Pancreas (tissue), 10 donors: ENCODE measurements at places on chromosomes 11 and 22. TPM values are rescaled to one million over a fixed set of nuclear protein-coding genes. Genes with fewer than 3 reads are reported as not detected.

DNA sequence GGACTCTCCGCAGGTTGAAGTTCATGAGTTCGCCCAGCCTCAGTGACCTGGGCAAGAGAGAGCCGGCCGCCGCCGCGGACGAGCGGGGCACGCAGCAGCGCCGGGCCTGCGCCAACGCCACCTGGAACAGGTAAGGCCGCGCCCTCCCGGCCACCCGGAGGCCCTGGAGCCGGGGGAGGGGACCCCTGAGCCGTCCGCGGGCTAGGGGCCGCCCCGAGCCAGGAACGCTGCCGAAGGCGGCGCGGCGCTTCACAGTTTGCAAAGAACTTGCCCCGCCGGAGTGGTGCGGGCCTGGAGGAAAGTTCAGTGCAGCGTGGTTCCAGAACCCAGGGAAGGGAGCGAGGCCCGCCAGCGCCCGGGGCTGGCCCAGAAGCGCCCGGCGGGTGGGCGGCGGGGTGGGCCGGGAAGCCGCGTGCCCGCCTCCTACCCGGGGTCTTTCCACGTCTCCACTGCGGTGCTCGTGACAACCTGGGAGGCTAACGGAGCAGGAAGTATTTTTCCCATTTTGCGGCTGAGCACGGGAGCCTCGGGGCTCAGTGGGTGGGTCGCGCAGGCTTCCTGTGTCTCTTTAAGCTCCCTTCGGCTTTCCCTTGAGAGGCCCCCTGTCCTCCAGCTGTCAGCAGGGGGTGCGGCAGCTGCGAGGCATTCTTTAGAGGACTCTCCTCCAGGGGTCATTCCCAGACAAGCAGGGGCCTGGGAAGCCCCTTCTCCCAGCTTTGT lies 635 bp downstream of the PRR5 start:
- peak overlapping the region; percentile 72 for H3K4me3 ChIP-seq
- no peak for DNase-seq
- no peaks in the 10 kb centered on the region for H3K4me1 ChIP-seq
- no peak overlapping the region for H3K27ac ChIP-seq
- H3K36me3 ChIP-seq = no peaks in the 10 kb centered on the region
- H3K27me3 ChIP-seq = no peaks in the 10 kb centered on the region

GRCh38 chr11:78022397-78023396 lies at the start of gene KCTD14:
Gene KCTD14, minus strand, starts transcription at chr11:78023276. Its CDS starts 27 bp downstream, at chr11:78023249.
- H3K4me3 ChIP-seq = peak within 1 kb of the TSS; percentile 47
- DNase-seq = peak; percentile 75
- H3K4me1 ChIP-seq = no peaks in the 10 kb centered on the region
- no peaks in the 10 kb centered on the region for H3K27me3 ChIP-seq

- no peak for DNase-seq
- no peaks in the 10 kb centered on the region for H3K4me1 ChIP-seq
- H3K4me3 ChIP-seq = no peak overlapping the region
- H3K27ac ChIP-seq = no peak overlapping the region
- H3K27me3 ChIP-seq = no peaks in the 10 kb centered on the region
- H3K36me3 ChIP-seq = no peaks in the 10 kb centered on the region
These were observed 72.3 kb downstream of the MN1 start for GRCh38 chr22:27729246-27729645.

- no peak for DNase-seq
- no peaks in the 10 kb centered on the region for H3K36me3 ChIP-seq
- no peaks in the 10 kb centered on the region for H3K4me1 ChIP-seq
- H3K4me3 ChIP-seq = no peak overlapping the region
- H3K27ac ChIP-seq = no peak overlapping the region
These were observed 79.1 kb downstream of the NAT10 start for GRCh38 chr11:34184505-34185015.

GRCh38 chr22:23012081-23012622 lies 58.2 kb upstream of the GNAZ start:
- no peak for DNase-seq
- no peaks in the 10 kb centered on the region for H3K4me1 ChIP-seq
- no peak overlapping the region for H3K4me3 ChIP-seq
- no peak overlapping the region for H3K27ac ChIP-seq
- H3K36me3 ChIP-seq = no peaks in the 10 kb centered on the region
- H3K27me3 ChIP-seq = no peaks in the 10 kb centered on the region

- no peaks in the 10 kb centered on the region for H3K36me3 ChIP-seq
- no peak overlapping the region for H3K4me3 ChIP-seq
- peak overlapping the region; percentile 89 for H3K27ac ChIP-seq
- no peaks in the 10 kb centered on the region for H3K27me3 ChIP-seq
- H3K4me1 ChIP-seq = peaks cover 34% of the 10 kb centered on the region
- DNase-seq = peak; percentile 81
These were observed 42.3 kb downstream of the TRMU start for GRCh38 chr22:46377525-46378425.

GRCh38 chr22:40116496-40117200 lies 61.1 kb upstream of the TNRC6B start:
- no peak for DNase-seq
- no peaks in the 10 kb centered on the region for H3K27me3 ChIP-seq

DNA sequence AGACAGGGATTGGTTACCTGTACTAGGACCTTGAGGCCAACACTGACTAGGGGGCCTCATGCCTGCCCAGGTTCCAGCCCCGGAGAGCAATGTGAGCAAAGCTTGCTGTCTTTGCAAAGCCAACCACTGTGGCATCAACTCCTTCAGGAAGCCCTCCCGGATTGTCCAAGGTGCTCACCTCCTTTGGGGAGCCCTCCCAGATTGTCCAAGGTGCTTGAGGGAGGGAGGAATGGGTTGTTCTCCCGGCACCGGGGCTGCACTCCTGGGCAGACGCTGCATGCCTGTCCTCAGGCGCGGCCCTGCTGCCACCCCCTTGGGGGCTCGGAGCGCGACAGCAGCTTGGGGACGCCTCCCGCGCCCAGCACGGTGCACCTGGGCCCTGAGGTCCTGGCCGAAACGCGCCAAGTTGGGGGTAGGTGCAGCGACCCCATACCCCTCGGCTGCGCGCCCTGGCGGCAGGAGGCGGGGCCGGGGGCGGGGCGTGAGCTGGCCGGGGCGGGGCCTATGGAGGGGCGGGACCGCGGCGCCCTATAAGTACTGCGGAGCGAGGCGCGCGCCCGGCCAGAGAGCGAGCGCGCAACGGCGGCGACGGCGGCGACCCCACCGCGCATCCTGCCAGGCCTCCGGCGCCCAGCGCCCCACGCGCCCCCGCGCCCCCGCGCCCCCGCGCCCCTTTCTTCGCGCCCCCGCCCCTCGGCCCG lies at the start of gene CD81:
Gene CD81 (plus strand): TSS at position 560 of the 701 bp plus-strand sequence. CDS start 240 bp downstream, outside the sequence.
- no peaks in the 10 kb centered on the region for H3K27me3 ChIP-seq
- H3K4me3 ChIP-seq = peak within 1 kb of the TSS; percentile 85
- DNase-seq = no peak
- H3K36me3 ChIP-seq = no peaks in the 10 kb centered on the region
- H3K4me1 ChIP-seq = peaks cover 24% of the 10 kb centered on the region

- DNase-seq = no peak
- no peaks in the 10 kb centered on the region for H3K36me3 ChIP-seq
- H3K27ac ChIP-seq = peak overlapping the region; percentile 27
- no peak overlapping the region for H3K4me3 ChIP-seq
These were observed 33.4 kb upstream of the FTH1 start for GRCh38 chr11:62000539-62001446.

DNA sequence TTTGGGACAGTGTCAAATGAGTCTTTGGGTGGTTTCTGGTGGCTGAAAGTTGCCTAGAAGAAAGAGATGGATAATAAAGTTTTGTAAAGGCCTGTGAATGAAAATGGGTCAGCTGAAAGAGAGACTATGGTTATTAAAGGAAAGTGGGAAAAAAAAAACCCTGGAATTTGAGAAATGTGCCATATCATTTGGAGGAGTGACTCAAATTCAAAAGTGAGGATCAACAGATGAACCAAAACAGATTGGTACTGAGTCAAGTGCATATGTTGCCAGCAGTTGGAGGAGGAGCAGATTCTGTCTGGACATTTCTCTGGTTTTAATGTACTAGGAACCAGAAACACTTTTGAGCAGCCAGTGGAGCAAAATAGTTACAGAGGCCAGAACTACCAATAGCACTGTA lies 339.8 kb downstream of the KCNA4 start:
- H3K36me3 ChIP-seq = no peaks in the 10 kb centered on the region
- no peaks in the 10 kb centered on the region for H3K4me1 ChIP-seq
- H3K27me3 ChIP-seq = no peaks in the 10 kb centered on the region
- no peak overlapping the region for H3K4me3 ChIP-seq
- H3K27ac ChIP-seq = no peak overlapping the region

DNA sequence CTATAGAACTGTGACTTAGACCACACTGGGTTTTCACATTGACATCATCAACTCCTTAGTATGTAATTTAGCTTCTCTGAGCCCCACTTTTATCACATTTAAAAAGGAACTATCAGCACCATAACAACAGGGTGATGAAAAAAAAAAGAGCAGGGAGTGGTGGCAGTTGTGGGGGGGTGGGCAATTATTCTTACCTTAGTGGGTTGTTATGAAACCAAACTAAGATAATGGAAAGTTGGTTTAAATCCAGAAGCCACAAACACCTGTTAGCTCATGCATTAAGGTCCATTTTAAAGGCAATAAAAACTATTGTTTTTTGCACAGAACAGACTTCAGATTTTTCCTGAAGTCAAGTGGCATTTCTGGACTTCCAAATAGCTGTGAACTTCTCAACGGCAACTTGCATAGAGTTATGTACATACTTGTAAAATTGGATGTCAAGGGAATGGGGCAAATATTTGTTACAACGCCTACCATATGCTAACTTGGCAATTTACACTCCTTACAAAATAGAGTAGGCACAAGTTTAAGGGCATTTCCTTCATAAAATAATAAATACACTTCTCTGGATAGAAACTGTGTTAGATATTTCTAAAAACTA lies 793.6 kb downstream of the DLG2 start:
- no peak for DNase-seq
- no peak overlapping the region for H3K4me3 ChIP-seq
- no peaks in the 10 kb centered on the region for H3K27me3 ChIP-seq
- H3K27ac ChIP-seq = no peak overlapping the region

DNA sequence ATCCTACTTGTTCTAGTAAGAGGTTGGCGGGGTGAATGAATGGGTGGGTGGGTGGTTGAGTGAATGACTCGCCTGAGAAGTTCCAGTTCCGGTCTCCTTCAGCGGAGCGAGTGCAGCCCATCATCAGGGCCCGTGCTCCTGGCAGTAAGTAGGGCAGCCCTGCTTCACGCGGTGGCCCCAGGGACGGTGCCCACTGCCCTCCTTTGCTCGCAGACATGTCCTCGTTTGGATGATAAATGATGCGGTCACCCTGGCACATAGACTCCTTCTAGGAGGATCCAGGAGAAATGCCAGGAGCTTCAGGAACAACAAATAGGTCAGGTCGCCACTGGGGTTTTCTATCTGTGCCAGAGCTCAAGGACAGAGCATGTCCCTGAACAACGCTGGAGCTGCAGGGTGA lies 370.8 kb downstream of the CTTN start:
- H3K27me3 ChIP-seq = no peaks in the 10 kb centered on the region
- H3K4me1 ChIP-seq = no peaks in the 10 kb centered on the region
- H3K4me3 ChIP-seq = no peak overlapping the region
- no peak for DNase-seq
- H3K27ac ChIP-seq = no peak overlapping the region

DNA sequence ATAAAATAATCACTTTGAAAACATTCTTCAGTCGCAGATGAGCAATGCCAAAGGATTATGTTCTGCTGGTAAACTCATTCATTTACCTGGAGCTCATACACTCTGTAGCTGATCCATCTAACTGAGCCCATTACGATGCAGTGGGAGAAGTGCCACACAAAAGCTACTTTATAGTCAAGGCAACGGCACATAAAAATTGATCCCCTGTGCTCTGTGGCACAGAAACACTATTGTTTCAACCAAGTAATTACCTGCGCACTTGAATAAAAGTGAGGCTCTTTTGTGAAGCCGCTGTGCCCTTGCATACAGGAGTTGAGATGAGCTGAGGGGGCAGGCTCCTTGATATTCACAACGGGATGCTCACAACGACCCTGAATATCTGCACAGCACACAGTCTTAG lies 7.2 kb downstream of the DKK3 start:
- no peaks in the 10 kb centered on the region for H3K36me3 ChIP-seq
- no peaks in the 10 kb centered on the region for H3K4me1 ChIP-seq
- H3K27me3 ChIP-seq = no peaks in the 10 kb centered on the region
- H3K4me3 ChIP-seq = no peak overlapping the region

DNA sequence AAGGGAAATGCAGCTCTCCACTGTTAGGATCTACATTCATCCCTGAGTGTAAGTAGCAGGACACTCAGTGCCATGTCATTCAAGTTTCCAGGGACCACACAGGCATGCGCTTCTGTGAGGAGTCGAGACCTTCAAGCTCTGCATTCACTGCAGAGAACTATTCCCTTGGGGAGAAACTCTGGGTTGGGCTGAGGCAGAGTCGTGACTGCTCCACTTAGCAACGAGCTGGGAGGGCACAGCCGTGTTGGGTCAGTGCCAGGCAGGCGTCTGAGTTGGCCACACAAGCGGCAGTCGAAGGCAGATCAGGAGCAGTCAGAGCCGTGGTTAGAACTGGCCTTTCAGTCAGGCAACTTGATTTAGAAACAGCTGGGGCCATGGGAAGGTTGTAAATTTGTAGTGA lies 14.7 kb downstream of the MPEG1 start:
- no peak overlapping the region for H3K4me3 ChIP-seq
- H3K27ac ChIP-seq = no peak overlapping the region
- DNase-seq = peak; percentile 78
- H3K27me3 ChIP-seq = no peaks in the 10 kb centered on the region

GRCh38 chr11:71459767-71460320 lies 6.8 kb downstream of the NADSYN1 start:
- no peaks in the 10 kb centered on the region for H3K27me3 ChIP-seq
- no peaks in the 10 kb centered on the region for H3K4me1 ChIP-seq

DNA sequence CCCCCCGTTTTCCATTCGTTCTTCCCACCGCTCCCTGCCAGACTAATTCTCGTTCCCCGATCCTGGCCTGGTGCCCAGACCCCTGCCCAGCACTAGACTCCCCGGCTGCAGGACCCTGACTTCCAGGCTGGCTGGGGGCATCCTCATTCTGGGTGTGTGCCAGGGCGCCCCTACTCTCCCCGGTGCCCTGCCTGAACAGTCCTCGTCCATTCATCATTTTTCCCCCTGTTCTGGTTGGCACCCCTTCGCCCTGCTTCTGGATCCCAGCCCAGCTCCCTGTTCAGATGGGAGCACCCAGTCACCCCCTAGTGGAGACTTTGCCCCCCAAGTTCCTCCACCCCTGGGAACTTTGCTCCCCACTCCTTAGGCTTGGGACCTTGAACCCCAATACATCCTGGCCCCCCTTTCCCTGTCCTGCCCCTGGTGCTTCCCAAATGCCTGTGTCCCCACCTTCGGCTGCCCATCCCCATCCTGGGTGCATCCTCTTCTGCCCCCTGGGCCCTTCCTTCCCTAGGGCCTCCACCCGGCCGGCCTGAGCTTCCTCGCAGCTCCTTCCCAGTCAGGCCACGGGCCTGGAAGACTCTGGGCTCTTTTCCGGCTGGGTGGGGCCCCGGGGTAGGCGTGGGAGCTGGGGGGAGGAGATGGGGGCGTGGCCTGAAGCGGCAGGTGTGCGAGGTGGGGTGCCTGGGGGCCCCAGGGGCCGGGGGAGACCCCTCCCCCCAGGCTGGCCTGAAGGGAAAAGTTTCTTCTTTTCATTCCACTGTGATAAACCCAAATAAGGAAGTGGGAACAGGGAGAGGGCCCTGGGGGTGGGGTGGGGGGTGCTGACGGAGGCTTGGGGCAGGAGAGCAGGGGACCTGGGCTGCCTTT lies 908 bp downstream of the PLCB3 start:
- no peaks in the 10 kb centered on the region for H3K4me1 ChIP-seq
- H3K4me3 ChIP-seq = peak overlapping the region; percentile 56
- peak; percentile 78 for DNase-seq
- no peak overlapping the region for H3K27ac ChIP-seq

The MN1 gene
- total RNA-seq = 0.54 TPM

The CCDC73 gene
- not detected for total RNA-seq

The CFAP300 gene
- total RNA-seq = 0.67 TPM

The USP35 gene
- 3.8 TPM for total RNA-seq

The C11orf42 gene
- total RNA-seq = not detected

The OR4D5 gene
- total RNA-seq = 0.13 TPM

The DBX1 gene
- total RNA-seq = not detected

The KIRREL3 gene
- total RNA-seq = 1.1 TPM

The FAU gene
- 810 TPM for total RNA-seq

The OR51Q1 gene
- not detected for total RNA-seq

The FGF3 gene
- total RNA-seq = not detected
